ENCODE measurements at places on chromosomes 13 and 19.

- no peak for DNase-seq
Measured at GRCh38 chr13:44312834-44313551, 60.6 kb upstream of the SERP2 start.

DNA sequence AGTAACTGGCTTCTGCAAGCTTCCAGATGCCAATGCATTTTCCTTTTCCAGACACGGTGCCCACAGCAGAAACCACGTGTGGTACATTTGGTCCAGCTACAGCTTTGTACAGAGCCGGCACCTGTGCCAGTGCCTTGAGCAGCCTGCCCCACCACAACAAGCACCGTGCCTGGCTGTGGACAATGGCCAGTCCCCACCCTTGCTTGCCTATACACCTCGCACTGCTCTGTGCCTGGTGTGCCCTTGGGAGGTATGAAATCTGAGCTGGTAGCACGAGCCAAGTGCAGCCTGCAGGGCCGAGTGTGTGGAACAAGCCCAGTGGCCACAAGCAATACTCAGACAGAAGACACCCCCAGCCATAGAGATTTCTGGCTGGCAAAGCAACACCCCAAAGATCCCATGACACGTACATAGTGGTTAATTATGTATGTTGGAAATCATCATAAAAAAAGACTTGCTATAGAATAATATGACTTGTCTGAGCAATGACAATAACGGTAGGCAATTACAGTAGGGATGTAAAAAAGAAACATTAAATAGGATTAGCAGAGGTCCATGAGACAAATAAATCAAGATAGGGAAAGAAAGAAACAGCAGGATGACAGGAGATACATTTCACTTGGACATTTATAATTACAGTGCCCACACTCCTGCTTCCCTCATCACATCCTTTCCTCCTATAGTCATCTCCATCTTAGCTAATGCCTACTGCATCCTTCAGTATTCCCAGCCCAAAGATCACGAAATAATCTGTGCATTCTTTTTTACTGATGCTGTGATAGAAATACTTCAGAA is 1399.5 kb downstream of the PCDH9 start:
- no peak for DNase-seq

DNA sequence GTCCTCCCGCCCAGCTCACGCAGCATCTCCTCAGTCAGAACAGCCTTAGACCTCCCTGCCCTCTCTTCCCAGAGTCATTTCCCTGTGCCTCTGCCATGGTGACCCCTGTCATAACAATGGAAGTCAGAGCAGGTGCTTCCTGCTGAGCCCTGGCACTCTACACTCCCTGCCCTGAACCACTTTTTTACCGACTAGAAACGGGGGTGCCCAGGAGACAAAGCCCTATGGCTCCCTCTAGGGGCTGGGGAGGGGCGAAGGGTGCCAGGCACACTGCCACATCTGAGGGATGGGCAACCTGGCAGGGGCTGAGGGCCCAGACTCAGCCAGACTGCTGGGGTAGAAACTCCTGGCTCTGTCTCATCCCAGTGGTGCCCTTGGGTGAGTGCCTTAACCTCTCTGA is 16.4 kb downstream of the ZNF574 start:
- DNase-seq: no peak

- DNase-seq: no peak
Measured at GRCh38 chr19:14164082-14164481, 27.7 kb upstream of the ASF1B start.

DNA sequence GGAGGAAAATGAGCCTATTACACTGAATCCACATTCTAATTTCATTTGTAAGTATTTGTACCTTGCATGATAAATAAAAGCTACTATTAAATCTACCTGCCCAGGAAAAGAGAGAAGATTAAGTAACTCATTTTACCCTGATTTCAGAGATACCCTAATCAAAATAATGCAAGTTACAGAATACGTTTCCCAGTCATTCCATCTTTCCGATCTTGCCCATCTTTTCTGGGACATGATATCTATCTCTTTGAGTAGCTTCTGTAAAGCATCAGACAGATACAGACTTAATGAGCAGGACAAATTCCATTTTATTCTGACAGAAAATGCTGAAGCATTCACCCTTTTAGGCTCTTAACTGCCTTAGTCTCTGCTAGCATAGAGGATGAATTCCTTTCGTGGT is 56.6 kb downstream of the SPRY2 start:
- DNase-seq: no peak

GRCh38 chr13:79112016-79112415 is 294.0 kb downstream of the RBM26 start:
- DNase-seq: no peak

- DNase-seq: no peak
Measured at GRCh38 chr19:1532003-1532402, 8.1 kb downstream of the PLK5 start.

Measured in SIG-M5 (cell line).